ENCODE measurements at places on chromosomes 5 and 9. TPM values are rescaled to one million over a fixed set of nuclear protein-coding genes. Genes with fewer than 3 reads are reported as not detected.

CLPTM1L gene
- total RNA-seq = 104 TPM

CCL27 gene
- 0.28 TPM for total RNA-seq

EDIL3 gene
- 61.0 TPM for total RNA-seq

SPINK5 gene
- 6.0 TPM for total RNA-seq

ATP10B gene
- 0.11 TPM for total RNA-seq

ENHO gene
- 11.3 TPM for total RNA-seq

PCDHB5 gene
- total RNA-seq = 2.9 TPM

All from H9 (cell line).